NCI-H187 (cell line): ENCODE measurements at places on chromosomes 6 and 20.
A peak's percentile ranks its signal among the peaks of the same experiment; 100 is the strongest.

- no peak for DNase-seq
Measured at GRCh38 chr6:39088331-39088730, 26.7 kb downstream of the SAYSD1 start.

DNA sequence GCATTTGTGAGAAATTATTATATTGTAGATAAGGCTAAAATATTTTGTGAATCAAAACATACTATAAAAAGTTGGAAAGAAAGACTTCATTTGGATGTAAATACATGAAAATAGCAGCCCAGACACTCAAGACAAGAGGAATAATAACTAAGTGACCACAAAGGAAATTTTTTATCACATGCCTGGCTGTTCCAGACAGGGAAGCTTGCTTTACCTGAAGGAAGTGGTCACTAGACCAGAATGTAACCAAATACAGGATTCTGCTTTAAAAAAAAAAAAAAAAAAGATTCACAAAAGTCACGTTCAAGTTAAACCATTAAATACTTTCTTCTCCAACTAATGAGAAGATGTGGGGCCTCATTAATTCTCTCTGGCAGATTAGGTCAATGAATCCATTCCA is 9.3 kb upstream of the HLA-DQB2 start:
- no peak for DNase-seq

GRCh38 chr6:158765499-158766068 is 53.6 kb downstream of the EZR start:
- DNase-seq: no peak

- no peak for DNase-seq
Measured at GRCh38 chr6:51743999-51744398, 343.4 kb downstream of the PKHD1 start.

DNA sequence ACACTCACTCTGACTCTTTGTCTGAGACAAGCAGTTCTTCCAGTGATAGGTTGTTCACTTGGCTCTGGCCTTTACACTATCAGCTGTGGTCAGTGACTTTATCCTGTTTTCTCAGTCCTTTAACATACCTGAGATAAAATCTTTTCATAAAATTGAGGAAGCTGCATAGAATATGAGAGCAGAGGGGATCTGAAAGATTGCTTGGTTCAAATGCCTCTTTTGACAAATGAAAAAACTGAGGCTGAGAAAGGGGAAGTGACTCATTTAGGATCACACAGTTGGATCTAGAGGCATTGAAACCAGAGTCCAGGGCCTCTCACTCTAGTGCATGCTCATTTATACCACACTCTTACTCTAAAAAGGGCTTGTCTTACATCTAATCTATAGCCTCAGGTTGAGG is 277.0 kb upstream of the TBX18 start:
- no peak for DNase-seq

DNA sequence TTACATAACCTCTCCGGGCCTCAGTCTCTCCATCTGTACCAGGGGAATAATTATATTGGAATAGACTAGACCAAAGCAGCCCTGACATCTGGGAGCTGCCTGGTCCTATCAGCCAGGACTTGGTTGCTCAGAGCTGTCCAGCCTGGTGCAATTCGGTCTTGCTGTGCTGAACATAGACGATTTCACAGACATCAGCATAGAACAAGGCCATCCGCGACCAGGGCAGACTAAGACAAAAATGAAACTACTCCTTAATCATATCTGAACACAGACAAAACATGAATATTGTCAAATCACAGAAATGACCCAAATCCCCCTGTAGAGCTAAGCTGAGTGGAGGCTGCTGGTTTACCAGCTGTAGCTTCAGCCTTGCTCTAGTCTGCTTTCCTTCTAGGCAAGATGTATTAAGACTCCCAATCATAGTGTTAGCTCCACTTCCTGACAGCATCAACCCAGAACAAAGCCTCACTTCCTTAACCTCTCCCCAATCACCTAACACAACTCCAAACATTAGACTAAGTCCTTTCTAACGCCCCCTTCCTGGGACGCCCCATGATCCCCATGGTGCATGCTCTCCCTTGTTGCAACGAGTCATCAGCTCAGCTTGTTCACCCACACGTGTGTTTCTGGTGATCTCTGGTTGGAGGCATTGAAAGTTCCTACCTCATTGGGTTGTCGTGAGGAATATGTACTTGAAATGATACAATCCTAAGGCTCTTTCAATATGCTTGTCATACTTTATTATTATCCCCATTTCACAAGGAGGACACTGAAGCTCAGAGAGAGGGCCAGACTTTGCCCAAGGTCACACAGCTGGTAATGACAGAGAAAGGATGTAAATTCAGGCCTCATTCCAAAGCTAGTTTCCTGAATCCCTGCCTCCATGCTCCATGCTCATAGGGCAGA is 3.5 kb upstream of the MAPK13 start:
- no peak for DNase-seq

DNA sequence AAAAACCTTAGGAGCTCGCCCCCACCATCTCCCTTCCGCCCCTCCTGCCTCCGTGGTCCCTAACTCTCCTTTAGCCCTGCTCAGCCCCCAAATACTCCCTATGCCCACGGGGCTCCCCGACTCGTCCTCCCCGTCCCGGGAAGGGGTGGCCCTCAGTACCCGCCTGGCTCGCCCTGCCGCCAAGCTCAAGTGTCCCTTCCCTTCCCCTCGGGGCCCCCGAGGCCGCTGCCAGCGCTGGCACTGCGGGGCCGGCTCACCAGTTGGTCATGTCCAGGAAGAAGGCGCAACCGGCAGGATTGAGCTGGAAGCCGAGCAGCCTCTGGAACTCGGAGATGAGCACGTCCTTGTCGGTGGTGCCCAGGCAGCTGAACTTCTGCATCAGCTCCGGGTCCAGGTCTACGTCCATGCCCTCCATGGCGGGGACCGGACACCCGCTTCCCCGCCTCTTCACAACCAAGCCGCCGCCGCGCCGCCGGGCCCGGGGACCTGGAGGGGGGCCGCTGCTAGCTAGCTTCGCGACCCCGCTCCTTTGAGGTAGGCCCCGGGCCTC is 303 bp downstream of the ILRUN start:
- no peak for DNase-seq

- DNase-seq: no peak
Measured at GRCh38 chr6:107421696-107422256, 37.6 kb downstream of the PDSS2 start.

DNA sequence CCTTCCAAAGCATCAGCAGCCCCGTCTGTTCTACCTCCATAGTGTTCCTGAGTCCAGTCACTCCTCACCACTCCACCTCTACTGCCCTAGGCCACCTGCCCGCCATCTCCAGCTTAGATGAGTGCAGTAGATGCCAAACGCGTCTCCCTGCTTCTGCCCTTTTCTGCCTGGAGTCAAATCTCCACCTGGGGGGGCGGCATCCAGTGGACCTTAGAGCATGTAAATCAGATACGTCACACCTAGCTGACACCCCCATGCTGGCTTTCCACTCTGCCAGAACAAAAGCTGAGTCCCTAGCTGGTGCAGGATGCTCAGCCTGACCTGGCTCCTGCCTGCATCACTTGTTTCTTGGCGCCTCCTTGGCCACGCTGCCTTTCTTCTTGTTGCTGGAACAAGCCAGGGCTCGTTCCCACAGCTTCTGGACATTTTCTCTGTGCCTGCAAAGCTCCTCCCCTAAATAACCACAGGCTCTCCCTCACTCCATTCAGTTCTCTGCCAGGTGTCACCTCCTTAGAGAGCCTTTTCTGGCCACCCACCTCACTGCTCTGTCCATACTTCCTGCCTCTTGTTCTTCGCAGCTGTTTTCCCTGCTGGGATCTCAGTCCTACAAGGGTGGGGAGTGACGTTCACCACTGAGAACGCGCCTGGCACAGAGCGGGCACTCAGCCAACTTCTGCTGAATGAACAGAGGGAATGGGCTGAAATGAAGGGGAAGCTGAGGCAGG is 5.8 kb downstream of the DDR1 start:
- peak; percentile 19 for DNase-seq

- DNase-seq: no peak
Measured at GRCh38 chr6:36677753-36678487, 594 bp upstream of the CDKN1A start.

- DNase-seq: peak; percentile 39
Measured at GRCh38 chr6:21559238-21559637, 34.3 kb upstream of the SOX4 start.

- DNase-seq: no peak
Measured at GRCh38 chr6:51792273-51793030, 295.0 kb downstream of the PKHD1 start.

DNA sequence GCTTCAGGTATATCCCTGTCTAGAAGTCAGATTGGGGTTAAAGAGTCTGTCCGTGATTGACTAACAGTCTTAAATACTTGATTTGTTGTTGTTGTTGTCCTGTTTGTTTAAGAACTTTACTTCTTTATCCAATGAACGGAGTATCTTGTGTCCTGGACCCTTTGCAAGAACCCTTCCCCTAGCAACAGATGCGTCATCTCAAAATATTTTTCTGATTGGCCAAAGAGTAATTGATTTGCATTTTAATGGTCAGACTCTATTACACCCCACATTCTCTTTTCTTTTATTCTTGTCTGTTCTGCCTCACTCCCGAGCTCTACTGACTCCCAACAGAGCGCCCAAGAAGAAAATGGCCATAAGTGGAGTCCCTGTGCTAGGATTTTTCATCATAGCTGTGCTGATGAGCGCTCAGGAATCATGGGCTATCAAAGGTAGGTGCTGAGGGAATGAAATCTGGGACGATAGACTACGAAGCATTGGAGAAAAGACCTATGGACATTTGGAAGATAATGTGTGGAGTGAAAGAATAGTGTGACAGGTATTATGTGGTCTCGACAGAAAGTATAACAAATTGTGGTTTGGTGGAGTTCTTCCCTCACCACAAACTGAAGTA is at the start of gene HLA-DRA:
Gene HLA-DRA (plus strand): TSS at position 286 of the 613 bp plus-strand sequence. CDS start 64 bp downstream, at position 350.
- DNase-seq: no peak

- no peak for DNase-seq
Measured at GRCh38 chr6:157887892-157888291, 64.8 kb downstream of the SNX9 start.

GRCh38 chr6:52617087-52617486 is 40.2 kb upstream of the TRAM2 start:
- no peak for DNase-seq

GRCh38 chr6:137808836-137809315 is 58.2 kb upstream of the TNFAIP3 start:
- DNase-seq: no peak

DNA sequence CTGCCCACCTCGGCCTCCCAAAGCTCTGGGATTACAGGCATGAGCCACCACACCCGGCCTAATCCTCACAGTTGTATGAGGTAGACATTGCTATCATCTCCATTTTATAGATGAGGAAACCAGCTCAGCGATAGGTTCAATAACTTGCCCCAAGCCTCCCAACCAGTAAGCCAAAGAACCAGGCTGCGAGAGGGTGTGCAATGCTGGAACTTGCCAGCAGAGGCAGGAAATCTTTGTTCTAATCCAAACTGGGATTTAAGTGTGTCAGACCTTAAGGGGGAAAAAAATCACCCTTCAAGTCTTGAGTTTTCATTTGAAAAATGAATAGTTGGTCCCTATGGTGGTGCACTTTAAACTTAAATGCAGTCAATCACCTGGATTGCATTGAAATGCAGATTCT is 20.1 kb upstream of the RNGTT start:
- DNase-seq: no peak

GRCh38 chr6:133339543-133340384 is 98.6 kb downstream of the EYA4 start:
- no peak for DNase-seq

- DNase-seq: no peak
Measured at GRCh38 chr6:21616005-21616404, 22.5 kb downstream of the SOX4 start.

DNA sequence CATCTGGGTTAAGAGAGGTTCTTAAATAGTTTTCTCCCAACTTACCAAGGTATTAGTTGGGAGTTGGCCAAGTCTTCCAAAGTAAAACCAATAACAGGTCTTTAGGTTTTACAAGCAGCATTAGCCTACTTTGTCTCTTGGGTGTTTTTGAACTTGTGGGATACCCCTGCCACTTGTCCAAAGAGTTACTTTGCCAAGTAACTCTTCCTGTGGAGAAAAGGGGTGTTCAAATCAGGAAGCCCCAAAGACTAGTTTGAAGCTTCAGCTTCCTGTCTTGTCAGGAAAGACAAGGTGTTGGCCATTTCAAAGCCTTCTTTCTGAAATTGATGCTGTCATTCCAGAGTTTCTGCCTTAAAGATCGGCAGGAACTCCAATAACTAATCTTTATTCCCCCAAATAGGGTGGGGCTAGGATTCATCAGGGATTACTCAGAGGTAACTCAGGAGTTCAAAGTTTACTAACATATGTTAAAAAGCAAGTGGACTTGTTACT is 822 bp downstream of the RAB22A start:
- no peak for DNase-seq

GRCh38 chr6:20652299-20653084 is 118.2 kb downstream of the CDKAL1 start:
- DNase-seq: no peak

DNA sequence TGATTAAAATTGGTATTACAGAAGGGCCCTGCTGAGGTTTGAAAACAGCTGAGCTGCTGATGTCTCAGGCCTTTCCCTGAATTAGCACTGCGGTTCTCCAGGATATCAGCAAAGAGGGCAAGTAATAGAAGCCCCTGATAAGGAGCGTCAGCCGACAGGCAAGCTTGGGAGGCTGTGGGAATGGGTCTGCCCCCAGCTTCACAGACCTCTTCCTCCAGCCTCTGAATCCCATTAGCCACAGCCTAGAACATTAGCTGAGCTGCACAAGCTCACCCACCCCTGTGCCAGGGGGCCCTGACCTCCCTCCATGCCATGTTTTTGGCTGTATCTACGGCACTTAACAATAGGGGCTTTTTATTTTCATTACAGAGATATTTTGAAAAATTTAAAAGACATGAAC is 59.9 kb downstream of the VAPB start:
- no peak for DNase-seq

DNA sequence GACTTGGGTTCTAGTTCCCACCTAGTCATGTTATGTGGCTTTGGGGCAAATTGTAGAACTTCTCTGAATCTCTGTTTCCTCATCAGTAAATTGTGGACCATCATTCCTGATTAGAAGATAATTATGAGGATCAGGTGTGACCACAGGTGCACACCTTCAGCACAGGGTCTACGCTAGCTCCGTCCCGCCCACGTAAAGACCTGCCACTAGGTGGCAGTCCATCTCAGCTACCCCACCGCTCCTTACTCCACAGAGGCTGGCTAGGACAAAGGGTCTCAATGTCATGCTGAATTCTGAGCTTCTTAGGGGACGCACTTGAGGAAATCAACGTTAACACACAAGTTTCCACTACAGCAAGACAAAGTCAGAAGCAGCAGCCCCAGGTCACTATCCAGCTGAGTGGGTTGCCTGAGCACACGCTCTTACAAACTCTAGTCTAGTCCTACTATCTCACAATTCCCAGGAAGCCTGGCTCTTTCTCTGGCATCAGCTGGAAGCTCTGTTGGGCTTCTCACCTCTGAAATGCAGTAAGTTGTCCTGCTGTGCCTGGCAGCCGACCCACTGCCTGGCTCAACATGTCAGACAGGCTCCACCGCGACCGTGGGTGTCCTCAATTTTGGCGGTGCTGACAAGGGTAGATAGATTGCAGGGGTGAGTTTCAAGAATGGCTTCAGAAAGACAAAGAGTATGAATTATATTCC is 2.0 kb upstream of the PLCG1 start:
- DNase-seq: peak; percentile 25
